NCI-H1105 treated with DMSO at 0.1 percent for 48 hours (cell line): ENCODE measurements at places on chromosomes 5 and 9.

DNA sequence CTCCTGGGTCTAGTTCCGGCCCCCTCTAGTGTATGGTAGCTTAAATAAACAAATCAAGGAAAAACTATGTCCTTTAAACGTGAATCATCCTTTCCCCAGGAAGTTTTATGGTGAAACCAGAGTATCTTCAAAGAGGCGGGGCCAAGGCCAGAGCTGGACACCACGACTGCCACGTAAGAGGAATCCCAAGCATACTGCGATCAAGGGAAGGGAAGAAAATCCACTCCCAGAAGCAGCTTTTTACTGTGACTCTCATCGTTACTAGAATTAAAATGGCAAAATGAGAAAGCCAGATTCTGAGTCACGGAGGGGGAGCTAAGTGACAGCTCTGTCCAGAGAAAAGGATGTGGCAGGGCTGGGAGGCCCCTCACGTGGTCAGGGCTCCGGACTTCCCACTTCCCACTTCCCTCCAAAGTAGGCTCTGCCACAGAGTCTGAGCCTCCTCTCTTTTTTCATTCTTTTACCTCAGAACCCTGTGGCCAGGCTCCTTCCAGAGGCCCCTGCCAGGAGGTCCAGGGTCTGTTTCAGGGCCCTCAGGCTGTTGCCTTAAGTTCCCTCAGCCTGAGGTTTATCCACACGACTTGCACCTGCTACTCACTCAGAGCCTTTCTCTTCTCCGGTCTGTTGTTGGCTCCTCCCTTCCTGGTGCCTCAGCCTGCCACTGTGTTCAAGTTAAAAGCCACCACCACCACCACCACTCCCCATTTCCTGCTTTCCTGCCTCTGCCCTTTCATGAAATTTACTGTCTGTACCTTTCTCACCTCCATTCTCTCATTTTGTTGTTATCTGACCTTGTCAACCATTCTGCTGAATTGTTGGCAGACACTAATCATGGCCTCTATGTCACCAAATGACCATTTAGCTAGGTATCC lies 1.4 kb upstream of the GLRX start:
- DNase-seq, result no peak

- DNase-seq, result peak; percentile 13
Measured at GRCh38 chr9:100473276-100474081, 530 bp downstream of the TMEFF1 start.

DNA sequence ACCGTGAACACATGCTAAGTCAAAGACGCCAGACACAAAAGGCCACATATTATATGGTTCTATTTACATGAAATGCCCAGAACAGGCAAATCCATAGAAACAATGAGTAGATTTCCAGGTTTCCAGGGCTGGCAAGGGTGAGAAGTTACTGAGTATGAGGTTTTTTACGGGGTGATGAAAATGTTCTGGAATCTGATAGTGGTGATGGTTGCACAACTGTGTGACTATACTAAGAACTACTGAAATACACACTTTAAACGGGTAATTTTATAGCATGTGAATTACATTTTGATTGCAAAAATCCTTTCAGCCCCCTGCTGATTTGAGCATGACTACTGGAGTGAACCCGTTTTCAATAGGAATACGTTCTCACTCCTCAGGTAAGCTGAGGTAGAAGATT lies 46.7 kb upstream of the TBC1D9B start:
- no peak for DNase-seq

DNA sequence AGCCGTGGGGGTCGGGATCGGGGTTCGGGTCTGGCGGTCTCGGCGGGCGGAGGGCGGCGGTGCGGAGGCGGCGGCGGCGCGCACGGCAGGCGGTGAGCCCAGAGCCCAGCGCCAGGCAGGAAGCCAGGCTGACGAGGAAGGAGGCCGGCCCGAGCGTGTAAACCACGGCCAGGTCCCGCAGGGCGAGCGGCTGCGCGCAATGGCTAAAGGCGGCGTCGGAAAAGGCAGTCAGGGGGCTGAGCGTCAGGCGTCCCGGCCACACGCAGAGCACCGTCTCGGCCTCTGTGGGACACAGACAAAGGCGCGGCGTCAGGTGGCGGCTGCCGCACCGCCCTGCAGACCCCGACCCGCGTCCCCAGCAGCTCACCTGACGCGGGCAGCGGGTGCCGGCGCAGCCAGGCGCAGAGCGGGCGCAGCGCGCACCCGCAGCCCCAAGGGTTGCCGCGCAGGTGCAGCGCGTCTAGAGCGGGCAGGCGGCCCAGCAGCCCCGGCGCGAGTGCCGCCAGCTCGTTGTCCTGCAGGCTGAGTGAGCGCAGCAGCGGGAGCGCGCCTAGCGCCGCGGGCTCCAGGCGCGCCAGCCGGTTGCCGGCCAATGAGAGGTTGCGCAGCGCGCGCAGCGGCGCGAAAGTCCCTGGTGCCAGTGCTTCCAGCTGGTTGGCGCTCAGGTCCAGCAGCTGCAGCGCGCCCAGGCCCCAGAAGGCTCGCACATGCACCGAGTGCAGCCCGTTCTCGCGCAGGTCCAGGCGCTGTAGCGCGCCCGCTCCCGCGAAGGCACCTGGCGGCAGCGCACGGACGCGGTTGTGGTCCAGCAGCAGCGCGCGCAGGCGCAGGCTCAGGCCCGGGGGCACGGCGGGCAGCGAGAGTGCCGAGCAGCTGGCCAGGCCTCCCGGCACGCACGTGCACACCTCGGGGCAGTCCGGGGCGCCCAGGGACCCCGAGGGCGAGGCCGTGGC lies 671 bp downstream of the LRRC26 start:
- DNase-seq, result peak; percentile 83

DNA sequence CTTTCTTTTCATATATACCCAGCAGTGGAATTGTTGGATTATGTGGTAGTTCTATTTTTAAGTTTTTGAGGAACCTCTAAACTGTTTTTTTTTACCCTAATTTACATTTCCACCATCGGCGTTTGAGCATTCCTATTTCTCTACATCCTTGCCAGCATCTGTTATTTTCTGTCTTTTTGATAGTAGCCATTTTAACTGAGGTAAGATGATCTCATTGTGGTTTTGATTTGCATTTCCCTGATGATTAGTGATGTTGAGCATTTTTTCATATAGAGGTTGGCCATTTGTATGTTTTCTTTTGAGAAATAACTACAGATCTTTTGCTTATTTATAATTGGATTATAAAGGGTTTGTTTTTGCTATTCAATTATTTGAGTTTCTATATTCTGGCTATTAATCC lies 71.7 kb upstream of the TNC start:
- DNase-seq, result no peak

DNA sequence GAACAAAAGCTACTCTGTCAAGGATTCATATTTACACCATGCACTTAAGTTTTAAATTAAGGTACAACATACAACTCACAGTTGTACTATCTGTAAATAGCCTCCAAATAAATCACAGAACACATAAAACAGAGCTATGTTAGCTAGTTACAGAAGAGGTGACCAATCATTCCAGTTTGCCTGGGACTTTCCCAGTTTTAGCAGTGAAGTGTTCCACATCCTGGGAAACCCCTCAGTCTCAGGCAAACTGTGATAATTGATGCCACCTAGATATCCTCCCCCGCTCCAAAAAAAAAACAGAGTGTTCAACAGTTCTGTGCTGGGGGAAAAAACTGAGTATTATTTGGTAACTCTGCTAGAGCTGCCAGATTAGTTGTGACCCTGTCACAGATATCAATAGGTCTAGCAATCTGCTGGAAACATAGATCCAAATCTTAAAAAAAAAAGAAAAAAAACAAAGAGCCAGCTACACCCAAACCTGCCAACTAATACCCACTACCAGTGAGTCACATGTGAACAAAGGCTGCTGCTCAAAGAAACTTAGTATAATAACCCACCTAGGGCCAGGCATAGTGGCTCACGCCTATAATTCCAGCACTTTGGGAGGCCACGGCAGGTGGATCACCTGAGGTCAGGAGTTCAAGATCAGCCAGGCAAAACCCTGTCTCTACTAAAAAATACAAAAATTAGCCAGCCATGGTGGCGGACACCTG lies 5.7 kb downstream of the TBCA start:
- no peak for DNase-seq

GRCh38 chr5:5781335-5781734 lies 358.9 kb downstream of the ICE1 start:
- no peak for DNase-seq

DNA sequence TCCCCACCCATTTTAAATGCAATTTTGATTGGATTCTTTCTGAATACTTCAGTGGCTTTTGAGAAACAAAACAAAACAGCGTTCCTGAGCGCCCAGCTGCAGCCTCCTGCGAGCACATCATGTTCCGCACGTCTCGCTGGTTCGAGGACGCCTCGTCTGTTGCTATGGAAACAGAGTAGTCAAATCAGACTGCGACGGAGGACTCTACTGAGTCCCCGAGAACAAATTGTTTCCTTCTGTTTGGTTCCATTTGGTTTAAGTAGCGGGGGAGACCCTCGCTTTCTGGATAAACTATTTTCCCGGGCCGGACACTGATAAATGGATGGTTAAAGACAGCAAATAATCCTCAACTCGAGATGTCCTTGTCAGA lies 69.0 kb downstream of the SLC28A3 start:
- no peak for DNase-seq

DNA sequence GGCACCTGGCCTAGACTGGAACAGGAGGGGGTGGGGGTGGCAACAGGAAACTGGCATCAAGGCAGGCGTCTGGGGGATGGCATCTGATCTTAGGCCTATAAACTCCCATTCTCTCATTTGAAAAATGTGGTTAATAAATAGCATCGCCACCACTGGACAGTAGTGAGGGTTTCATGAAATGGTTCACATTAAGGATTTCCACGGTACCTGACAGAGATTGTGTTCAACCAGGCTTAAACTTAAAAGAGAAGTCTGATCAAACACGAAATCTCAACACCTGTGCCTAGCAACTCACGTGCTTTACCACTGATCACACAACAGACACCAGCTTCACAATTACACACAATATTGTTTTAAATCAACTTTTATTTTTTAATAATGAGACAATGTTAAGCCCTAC lies 3.0 kb downstream of the DENND1A start:
- DNase-seq, result no peak

GRCh38 chr9:37329576-37329975 lies 92.9 kb upstream of the GRHPR start:
- peak; percentile 21 for DNase-seq

- DNase-seq, result no peak
Measured at GRCh38 chr5:6592601-6593000, 40.2 kb downstream of the NSUN2 start.

GRCh38 chr5:38117784-38118479 lies 140.4 kb upstream of the EGFLAM start:
- DNase-seq, result no peak

DNA sequence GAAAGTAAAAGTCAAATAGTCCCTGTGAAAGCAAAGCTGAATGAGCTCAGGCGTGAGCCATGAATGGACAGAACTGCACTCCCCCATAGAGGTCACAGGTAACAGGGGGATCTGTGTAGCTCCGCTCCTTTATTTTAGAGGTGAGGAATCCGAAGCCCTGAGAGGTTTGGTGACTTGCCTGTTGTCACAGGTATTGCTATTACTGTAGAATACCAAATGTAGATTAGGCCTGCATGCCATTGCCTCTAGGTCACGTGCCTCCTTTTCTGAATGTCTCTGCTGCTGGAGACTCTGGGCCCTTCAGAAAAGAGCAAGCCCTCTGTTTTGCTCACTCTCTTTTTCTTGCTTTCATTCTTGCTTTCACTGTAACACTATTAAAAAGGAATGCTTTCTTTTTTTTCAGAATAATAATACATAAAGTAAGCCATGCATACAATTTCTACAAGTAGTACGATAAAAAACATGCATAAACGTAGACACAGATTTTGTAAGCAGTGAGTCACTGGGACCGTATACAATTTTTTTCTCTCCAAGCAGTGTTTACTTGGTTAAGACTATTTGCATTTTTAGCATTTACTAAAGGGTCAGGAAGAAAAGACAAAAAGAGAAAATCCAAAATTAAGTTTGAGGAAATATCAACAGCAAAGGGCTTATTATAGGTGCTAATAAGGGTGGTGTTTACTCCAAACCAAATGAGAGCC lies 568.7 kb upstream of the ADAMTS16 start:
- no peak for DNase-seq

DNA sequence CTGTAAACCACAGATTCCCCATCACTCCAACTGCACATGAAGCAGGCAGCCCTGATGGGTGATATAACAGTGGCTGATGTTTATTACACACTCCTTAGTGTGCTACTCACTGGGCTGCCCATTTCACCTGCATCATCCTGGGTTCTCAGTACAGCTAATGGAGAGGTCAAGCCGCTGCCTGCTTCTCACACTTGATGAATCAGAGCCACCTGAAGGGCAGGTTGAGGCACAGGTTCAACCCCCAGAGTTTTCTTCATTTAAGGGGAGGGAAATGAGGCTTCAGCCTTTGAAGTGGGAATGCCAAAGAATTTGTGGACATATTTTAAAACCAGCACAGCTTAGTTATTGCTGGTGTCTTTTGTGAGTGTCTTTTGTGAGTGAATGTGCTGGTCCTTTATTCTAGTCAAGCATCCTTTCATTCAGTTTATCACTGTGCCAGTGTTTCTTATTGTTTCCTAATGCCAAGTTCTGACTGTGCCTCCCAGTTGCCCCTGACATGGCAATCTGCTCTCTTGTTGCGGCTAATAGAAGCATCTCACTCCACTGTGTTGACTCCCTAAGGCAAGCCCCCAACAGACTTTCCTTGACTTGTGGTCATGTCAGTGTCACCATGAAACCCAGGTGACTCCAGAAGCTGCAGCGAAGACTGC lies 109.2 kb downstream of the FBXL7 start:
- DNase-seq, result no peak

- DNase-seq, result no peak
Measured at GRCh38 chr5:34998058-34998789, 49.5 kb downstream of the AGXT2 start.

DNA sequence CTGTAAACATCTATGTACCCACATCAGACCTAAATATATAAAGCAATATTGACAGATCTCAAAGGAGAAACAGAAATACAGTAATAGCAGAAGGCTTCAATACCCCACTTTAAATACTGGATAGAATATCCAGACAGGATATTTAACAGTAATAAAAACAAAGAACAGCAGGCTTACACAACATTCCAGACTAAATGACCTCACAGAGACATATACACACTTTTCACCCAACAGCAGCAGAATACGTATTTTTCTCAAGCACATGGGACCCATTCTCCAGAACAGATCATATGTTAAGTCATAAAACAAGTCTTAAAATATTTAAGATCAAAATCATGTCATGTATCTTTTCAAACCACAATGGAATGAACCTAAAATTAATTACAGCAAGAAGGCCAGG lies 76.8 kb downstream of the CAMSAP1 start:
- no peak for DNase-seq

GRCh38 chr5:128551476-128551875 lies 13.4 kb upstream of the FBN2 start:
- DNase-seq, result no peak

GRCh38 chr5:150469718-150470469 lies 20.4 kb upstream of the RPS14 start:
- DNase-seq, result no peak

GRCh38 chr9:73284377-73284776 lies 132.7 kb downstream of the ANXA1 start:
- DNase-seq, result no peak

- no peak for DNase-seq
Measured at GRCh38 chr9:5569409-5569808, 59.1 kb downstream of the PDCD1LG2 start.
